ENCODE measurements at places on chromosomes 7 and 10. TPM values are rescaled to one million over a fixed set of nuclear protein-coding genes. Genes with fewer than 3 reads are reported as not detected.

DNA sequence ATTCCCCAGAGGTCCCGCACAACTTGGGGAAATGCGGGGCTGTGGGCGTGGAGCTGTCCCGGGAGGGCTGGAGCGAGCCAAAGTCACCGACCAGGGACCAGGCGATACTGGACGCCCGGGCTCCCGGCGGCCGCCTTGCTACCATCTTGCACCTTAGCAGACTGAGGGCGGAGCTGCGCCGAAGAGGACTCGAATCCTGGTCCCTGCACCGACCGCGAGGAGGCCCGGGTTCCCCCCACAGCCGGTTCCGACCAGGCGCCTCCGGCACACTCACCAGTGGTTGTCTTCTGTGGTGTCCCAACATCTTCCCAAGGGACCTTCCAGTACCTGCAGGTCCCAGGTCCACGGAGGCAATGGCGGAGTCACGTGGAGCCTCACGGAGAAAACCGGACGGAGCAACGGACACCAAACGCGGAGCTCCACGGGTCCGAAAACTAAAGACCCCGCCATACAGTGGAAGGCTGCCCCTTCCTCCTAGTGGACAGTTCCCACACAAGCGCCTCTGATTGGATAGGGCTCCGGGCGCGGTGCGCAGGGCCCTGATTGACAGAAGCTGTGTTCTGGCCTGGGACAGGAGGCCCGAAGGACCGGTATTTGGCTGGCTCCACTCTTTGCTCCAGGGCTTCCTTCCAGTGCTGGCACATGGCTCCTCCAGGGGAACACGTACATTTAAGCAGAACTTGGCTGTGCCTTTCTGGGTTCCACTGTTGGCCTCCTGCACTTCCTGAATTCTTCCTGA is 124.6 kb upstream of the ZNF479 start:
- DNase-seq, result no peak

DNA sequence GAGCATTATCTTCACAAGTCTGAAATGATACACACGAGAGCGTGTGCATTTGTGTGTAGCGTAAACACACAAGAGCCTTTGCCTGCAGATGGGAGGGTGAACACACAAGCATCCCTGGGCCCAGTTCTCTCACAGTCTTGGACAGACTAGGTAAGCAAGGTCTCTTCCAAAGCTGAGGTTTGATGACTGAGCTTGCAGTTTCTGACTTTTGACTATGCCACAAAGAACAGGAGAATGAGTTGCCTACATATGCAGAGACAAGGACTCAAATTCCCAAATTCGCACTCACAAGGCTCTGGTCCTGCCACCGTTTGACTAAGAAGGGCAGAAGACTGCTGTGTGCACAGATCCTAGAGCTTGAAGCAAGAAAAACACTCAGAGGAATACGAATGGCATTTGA is 55.8 kb downstream of the FAM53B start:
- no peak for DNase-seq

- no peak for DNase-seq
Measured at GRCh38 chr7:50394315-50394714, 55.8 kb downstream of the FIGNL1 start.

GRCh38 chr10:31262672-31263071 is 56.3 kb upstream of the ZEB1 start:
- DNase-seq, result peak; percentile 76

DNA sequence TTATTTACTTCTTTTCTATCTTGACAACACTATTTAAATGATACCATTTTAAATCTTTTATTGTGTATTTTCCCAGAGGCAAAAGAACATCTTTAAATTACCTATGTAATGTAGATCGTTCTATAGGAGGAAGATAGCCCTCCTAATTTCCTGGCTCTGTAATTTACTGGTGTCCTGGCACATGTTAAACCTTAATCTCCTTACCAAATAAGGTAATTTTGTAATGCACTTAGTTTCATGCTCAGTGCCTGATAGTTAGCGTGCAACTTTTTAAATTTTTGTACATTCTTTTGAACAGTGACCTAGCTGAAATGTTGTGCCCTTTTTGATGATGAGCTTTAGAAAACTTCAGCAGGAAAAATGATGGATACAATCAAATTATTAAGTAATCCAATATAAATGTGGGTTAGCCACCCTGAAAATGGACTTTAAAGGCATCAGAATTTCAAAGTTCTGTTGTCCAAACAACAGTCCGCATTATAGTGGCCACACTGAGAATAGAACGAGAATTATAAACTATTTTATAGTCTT is 81.4 kb downstream of the ABCB5 start:
- no peak for DNase-seq

- DNase-seq, result no peak
Measured at GRCh38 chr10:124044143-124044862, 49.1 kb downstream of the CHST15 start.

DNA sequence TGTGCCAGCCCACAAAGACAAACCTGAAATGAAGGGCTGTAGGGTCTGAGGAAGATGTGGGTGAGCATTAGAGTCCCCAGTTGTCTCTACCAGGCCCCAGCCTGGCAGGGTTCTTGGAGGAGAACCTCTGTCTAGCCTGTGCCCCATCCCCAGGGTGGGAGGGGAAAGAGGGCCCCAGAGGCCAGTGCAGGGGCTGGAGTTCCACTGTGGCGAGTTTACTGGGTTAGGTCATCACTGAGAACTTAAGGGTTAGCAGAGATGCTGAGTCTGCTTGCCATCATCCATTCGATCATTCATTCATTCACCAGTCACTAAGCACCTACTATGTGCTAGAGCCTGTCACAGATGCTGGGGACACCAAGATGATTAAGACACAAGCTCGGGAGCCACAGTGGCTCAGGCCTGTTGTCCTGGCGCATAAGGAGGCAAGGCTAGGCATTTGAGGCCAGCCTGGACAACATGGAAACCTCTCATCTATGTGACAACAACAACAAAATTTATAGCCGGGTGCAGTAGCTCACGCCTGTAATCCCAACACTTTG is 2.6 kb downstream of the ANKRD2 start:
- DNase-seq, result peak; percentile 27

DNA sequence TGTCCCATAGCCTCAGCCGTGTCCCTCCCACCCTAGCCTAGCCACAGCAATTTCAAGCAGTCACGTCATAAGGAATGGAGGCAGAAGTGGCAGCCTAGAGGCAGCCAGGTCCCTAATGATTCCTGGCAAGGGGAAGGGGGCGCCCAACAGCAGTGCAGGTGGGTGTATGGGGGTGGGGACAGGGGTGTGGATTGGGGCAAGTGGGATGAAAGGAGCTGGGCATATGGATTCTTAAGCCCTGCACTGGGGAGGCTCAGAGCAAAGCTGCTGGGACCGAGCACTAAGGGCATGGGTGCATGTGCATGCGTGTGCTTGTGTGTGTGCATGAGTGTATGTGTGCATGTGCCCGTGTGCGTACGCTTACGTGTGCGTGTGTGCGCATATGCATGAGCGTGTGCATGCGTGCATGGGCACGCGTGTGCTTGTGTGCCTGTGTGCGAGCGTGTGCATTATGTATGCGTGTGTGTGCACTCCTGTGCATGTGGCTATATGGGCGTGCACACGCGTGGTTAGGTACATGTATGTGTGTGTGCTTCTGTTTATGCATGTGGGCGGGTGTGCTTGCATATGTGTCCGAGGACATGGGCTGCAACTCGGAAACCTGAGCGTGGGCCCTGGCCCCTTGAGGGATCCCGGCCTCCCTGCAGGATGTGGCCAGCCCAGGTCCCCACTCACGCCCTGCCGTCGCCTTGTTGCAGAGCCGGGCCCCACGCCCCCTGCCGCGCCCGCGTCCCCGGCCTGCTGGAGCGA is 34.1 kb downstream of the SH2B2 start:
- no peak for DNase-seq

GRCh38 chr7:29806208-29806994 is at the start of gene WIPF3:
Gene WIPF3, plus strand, starts transcription at chr7:29806508. Its CDS starts 28,217 bp downstream, at chr7:29834725.
- DNase-seq, result peak; percentile 6

AEBP1 gene
- 77.0 TPM for total RNA-seq

All from umbilical cord (tissue), 2 donors.